PC-3 (cell line): ENCODE measurements at places on chromosomes 6 and 20.

- DNase-seq = no peak
Observed at GRCh38 chr6:12991435-12991834, 274.9 kb downstream of the PHACTR1 start.

GRCh38 chr6:159941286-159942113 lies 27.4 kb upstream of the IGF2R start:
- DNase-seq = peak; percentile 57

GRCh38 chr20:15138548-15139126 lies 801.2 kb upstream of the FLRT3 start:
- no peak for DNase-seq

- DNase-seq = no peak
Observed at GRCh38 chr6:17305219-17306001, 24.2 kb downstream of the RBM24 start.

DNA sequence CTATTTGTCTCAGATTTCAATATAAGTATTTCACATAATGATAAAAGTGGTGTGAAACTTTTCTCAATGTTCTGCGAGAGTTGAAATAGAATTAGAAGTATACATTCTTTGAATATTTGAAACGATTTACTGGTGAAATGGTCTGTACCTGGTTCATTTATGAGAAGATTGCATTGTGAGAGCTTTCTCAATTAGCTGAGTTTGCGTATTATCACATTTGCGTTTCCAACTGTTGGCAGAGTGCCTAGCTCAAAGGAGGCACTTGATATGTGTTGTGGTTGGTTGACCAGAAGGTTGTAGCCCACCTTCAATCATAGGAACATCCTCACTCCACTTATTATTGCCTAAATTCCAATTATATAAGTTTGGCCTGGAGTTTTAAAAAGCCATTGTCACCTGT lies 58.8 kb upstream of the EXOC2 start:
- DNase-seq = no peak

GRCh38 chr20:58492795-58493524 lies 22.2 kb downstream of the APCDD1L start:
- peak; percentile 19 for DNase-seq

- no peak for DNase-seq
Observed at GRCh38 chr20:3464166-3464565, 6.7 kb upstream of the ATRN start.

- DNase-seq = no peak
Observed at GRCh38 chr6:76381612-76382011, 309.1 kb upstream of the IMPG1 start.

- DNase-seq = peak; percentile 2
Observed at GRCh38 chr20:61127311-61128039, 124.6 kb upstream of the CDH4 start.

DNA sequence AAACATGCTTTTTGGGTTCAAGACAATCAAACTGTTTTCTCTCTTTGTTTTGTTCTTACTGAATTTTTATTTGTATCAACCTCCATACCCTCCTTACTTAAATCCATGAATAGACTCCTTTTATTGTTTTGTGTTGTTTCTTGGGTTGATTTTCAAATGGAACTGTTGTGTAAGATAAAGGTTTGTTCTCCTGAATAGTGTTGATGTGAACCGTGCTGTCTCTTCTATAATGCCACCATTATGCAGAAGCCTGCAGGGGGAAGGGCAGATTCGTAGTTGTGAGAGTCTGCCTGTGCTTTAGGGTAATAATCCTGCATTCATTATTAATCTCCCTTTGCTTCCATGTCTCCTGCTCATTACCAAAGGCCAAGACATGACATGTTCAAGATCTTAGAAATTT lies 105.9 kb downstream of the CDKAL1 start:
- DNase-seq = no peak

DNA sequence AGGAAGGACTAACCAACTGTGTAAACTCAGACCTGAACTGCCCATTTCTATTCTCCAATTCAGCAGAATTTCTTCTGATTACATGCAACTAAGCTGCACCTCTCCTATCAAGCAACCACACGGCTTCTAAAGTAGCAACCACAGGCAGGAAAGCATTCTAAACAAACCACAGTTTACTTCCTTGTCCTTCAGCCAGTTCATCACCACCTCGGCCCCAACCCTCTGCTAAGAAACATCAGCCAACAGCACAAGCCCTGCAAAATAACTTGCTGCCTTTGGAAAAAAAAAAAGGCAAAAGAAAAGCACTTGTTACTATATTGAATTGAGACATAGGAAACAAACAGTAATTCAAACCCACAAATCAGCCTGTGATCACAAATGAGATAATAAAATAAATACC lies 140.3 kb downstream of the NFATC2 start:
- DNase-seq = no peak

DNA sequence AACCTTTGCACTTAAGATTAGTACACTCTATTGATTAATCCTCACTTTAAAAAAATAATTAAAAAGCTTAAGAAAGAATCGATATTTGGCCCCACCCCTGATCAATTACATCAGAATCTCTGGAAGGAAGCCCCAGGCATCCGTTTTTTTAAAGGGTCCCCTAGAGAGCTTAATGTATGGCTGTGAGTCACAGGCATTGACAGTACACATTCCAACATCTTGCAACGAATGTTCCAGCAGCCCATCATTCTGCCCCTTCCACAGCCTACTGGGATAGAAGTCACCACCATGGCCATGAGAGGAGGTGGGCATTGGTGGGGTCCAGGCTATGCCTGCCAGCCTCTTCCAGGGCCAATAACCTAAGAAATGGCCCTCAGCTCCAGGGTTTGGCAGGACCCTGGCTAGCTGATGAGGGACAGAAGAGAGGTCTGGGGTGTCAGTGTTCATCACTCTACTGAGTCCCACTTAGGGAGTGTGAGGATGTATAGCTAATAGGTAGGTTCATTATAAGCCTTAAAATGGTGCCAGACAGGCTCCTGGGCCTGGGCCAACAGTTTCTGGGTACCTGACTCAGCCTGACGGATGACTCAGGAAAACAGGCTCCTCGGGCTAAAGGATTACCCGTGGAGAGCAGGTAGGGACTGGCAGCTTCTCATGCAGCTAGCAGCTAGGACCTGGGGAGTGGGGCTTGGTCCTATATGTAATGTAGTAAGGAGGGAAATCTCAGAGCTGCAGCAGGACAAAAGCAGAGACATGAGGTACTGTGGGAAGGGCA lies 40.4 kb downstream of the MDGA1 start:
- peak; percentile 91 for DNase-seq

GRCh38 chr6:56062836-56063235 lies 184.5 kb downstream of the COL21A1 start:
- no peak for DNase-seq

- peak; percentile 10 for DNase-seq
Observed at GRCh38 chr6:2503816-2504494, 246.8 kb downstream of the MYLK4 start.

GRCh38 chr6:10297832-10298231 lies 117.0 kb downstream of the TFAP2A start:
- DNase-seq = no peak

DNA sequence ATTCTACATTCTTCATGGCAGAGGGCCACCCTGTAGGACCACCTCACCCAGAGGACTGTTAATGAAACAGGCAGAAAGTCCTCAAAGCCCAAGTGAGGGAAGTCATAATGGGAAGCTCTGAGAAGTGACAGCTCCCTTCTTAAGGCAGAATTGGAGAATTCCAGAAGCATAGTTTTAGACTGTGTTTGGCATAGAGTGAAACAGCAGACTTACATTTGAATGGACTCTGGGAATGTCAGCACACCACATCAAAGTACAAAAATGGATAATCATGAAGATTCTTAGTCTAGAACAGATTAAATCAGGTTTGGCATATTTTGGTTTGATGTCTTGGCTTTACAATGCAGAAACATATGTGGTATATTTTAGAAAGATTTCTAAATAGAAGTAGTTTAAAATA lies 17.9 kb downstream of the SH3BGRL2 start:
- no peak for DNase-seq

GRCh38 chr6:167678102-167679101 lies 148.3 kb upstream of the AFDN start:
- no peak for DNase-seq

DNA sequence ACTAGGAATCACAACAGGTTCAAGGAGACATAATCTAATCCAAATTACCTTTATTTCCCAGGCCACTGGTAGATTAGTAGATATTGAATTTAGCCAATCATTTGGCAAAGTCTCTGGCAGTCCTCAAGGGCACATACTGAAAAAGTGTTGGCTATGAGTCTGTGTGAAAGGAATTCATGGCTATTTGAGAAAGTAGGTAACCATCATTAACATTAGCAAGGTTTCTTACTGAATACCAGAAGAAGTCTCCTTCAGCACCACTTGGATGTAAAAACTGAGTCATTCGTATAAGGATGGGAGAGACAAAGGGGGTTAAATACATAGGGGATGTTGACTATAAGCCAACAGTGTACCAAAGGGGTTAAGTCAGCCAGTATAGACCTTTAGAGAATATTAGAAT lies 36.7 kb downstream of the AGPAT4 start:
- no peak for DNase-seq

DNA sequence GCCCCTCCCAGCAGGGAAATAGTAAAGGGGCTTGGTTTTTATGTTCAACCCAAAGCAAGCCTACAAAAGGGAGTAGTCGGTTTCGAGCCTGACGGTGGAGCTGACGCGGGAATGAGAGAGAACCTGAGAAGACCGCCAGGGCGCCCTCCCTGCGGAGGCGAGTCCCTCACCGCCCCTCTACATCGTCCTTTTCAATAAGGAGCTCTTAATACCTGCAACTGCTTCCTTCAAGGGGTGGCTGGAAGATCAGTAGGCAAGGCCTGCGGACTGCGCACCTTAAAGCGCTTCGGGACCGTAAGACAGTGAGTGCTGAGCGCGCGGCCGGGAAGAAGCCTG lies 709 bp upstream of the ZNF76 start:
- no peak for DNase-seq

GRCh38 chr6:100417036-100417435 lies 47.7 kb downstream of the SIM1 start:
- DNase-seq = no peak

DNA sequence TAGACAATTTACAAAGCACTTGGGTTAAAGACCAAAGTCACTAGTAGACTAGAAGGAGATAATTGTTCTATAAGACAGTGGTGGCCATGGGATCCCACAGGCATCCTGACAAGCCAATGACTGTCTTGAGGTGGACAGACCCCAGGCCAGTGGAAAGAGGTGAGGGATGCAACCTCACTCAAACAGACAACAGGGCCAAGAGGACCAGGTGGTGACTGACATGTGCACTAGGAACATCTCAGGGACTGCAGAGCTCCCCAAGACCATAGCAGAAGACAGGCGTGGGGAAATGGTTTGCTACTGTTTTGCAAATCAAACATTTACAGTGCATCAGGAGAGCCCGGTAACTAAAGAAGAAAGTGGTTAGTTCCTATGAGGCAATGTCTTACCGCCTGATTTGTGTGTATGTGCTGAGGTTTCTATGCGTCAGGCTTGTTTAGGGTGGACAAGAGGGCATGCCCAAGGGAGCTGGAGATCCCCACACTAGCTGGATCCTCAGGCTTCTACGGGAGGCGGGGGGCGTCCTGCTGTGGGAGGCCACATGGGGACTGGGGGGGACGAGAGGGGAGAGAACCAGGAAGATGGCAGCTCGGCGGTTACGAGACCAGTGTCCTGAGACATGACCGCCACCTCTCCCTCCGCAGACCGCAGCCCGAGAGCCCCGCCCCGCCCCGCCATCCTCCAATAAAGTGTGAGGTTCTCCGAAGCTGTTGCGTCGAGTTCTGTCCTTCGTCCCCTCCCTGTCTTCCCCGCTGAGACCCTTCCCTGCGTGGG lies 623 bp upstream of the MRPS26 start:
- peak; percentile 45 for DNase-seq

DNA sequence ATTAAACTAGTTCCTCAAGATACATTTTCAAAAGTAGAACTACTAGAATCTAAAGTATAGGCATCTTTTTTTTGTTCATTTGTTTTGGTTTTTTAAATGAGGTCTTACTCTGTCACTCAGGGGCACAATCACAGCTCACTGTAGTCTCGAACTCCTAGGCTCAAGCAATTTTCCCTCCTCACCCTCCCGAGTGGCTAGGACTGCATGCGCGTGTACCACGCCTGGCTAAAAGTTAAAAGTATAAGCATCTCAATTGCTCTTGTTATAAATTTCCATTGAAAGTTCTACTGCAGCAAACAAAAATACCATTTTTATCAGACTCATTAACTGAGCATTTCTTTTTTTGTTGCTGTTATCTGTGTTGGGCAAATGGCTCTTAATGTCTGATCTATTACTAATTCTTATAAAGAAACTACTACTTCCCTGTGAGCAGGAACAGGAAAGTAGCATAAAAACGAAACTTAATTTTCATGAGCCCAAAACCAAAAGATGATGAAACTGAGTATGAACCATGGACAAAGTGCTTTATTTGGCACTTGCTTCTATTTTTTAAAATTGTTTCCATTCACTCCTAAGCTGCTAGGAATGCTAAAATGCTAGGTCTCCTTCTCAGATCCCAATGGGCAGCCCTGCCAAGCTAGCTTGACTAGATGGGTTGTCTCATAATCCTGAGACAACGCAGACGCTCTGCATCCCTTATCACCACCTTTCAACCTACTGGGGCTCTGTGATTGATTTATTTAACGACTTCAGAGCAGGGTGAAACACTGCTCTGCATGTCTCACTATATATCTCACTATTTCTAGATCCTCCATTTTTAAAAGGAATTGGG lies 36.9 kb downstream of the TRPC4AP start:
- no peak for DNase-seq

DNA sequence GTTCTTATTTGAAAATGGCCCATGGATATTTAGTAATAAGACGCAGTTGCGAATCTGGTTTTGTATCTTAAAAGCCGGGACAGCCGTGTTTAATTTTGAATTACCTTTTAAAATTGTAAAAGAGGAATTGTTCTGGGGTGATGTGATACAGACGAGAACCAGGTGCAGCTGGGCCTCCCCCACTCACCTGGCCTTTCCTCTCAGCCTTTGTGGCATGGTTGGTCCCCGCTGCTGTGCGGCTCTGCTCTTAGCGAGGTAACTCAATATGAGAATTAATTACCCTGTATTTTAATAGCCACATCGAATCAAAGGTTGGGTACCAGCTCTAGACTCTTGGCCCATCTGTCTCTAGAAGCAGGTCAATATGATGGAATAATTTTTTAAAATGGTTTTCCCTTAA lies 56.5 kb upstream of the DACT2 start:
- DNase-seq = no peak

DNA sequence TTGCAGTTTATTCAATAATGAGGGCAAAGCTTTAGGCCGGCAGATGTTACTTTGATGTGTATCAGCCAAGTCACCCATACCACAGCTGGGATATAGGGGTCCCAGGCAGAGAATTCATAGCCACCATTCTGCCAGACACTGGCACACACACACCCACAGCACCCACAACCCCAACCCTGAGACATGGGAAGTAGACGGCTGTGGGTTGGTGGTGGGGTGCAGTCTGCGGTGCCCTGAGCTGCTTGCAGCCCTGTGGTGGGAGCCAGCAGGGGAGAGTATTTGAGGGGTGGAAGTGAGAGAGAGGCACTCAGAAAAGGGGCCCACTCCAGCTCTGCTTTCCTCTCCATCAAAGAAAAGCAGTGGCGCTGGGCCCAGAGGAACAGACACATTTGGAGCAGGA lies 125.3 kb downstream of the FOXO3 start:
- no peak for DNase-seq

GRCh38 chr6:170473301-170473717 lies 79.8 kb downstream of the PSMB1 start:
- no peak for DNase-seq
